NCI-H1105 treated with DMSO at 0.1 percent for 48 hours (cell line): ENCODE measurements at places on chromosomes 7 and 10.

- no peak for DNase-seq
Observed at GRCh38 chr10:78902815-78903214, 166.0 kb upstream of the ZMIZ1 start.

DNA sequence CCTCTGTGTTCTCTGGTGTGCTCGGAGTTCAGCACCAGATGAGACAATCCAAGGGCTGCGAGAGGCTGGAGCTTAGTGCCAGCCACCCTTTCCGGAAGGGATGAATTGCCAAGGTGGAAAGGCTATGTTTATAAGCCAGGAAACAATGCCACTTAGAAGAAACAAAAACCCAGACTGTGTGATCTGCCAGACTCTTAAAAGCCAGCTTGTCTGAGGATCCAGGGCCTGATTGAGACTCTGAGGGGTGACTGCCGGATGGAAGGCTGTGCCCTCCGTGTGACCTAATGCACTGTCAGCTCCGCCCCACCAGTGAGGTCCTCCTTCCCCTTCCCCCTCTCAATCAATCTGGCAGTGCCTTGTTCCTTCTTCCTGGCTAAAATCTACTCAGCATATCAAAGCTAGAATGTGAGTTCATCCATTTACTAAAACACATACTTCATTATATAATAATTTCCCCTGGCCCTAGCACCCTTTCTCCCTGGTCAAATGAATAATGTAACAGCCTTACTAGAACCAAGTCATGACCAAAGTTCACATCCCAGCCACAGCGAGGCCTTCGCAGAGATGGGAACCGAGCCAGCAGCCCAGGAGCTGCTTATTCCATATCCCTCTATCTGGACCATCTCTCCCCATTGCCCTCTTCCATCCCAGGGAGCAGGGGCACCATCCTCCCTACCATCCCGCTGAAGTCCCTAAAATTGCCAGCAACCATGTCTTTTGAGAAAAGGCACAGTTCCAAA, 25.5 kb downstream of the FAM107B start:
- DNase-seq = no peak

DNA sequence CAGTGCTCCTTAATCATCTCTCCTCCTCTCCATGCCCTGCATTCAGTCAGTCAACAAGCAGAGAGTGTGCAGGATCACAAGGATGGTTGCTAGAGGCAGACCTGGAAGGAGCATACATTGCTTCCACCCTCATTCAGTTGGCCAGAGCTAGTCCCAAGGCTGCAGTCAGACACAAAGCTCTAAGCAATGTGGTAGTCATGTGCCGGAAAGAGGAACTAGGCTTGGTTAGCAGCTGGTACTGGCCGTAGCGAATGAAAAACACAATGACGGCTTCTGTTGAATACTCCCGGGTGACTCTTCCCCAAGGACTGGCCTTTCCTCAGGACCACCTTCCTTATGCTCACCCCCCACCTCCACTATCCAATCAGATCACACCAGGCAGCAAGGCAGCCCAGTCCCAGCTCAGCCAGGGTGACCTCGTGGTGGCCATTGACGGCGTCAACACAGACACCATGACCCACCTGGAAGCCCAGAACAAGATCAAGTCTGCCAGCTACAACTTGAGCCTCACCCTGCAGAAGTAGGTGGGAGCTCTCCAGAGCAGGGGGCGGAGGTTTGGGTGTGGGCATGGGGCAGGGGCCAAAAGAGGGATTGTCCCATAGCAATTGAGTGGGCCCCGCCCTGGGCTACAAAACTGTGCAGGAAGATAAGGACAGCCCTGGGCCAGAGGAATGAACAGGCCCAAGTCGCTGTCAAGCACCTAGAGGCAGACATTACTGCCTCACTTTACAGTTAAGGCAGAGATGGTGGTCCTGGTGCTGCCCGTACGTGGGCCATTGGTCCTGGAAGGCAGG, 10.9 kb downstream of the LDB3 start:
- DNase-seq = no peak

- DNase-seq = peak; percentile 79
Observed at GRCh38 chr7:134890246-134891240, 95.8 kb upstream of the AGBL3 start.
